Endothelial cell of umbilical vein (primary cell): ENCODE measurements at places on chromosomes 13 and 19. TPM values are rescaled to one million over a fixed set of nuclear protein-coding genes. Genes with fewer than 3 reads are reported as not detected.

The TINCR gene
- 0.01 TPM in 1 of 2 replicates, not detected in the other for polyA plus RNA-seq

DNA sequence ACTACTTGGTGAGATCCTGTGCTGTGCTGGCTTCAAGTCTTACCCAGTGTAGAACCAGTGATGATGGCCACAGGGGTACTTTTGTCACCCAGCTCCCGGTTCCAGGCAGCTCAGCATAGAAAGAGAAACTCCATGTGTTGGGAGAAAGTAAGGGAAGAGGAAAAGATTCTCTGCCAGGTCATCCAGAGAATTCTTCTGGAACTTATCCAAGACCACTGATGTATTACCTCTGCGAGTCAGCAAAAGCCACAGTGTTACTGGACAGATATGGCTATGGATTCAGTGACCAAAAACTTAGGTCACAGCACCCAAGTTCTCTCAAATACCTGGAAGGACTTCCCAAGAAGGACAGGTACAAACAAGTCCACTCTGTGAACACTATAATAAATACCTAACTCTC, 399.5 kb upstream of the MIR17HG start:
- DNase-seq = no peak

GRCh38 chr13:100495455-100495854, 93.1 kb downstream of the GGACT start:
- no peak for DNase-seq

The ZNF471 gene
- 0.70 and 0.92 TPM in 2 replicates for polyA plus RNA-seq
